Stimulated activated CD4-positive, alpha-beta T cell treated with anti-CD3 and anti-CD28 coated beads, Interleukin-15, amount 100 ng/mL, for 1 hour (primary cell): ENCODE measurements at places on chromosomes 5 and 9.

DNA sequence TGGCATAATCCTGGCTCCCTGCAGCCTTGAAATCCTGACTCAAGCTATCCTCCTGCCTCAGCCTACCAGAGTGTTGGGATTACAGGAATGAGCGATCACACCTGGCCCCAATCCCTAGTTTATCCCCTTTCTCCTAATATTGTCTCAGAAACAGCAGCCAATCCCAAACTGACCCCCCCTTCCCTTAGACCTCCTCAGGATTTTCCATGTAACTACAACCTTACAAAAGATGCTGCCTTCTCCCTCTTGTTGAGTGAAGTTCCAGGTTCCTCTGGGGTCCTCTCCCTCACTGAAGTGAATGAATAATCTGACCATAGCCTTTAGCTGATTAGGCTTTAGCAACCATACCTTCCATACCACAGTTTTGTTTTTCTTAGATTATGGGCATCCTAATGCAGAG is 25.9 kb upstream of the MSANTD3 start:
- DNase-seq: no peak

- no peak for DNase-seq
Observed at GRCh38 chr9:76419782-76420380, 25.7 kb upstream of the RFK start.

DNA sequence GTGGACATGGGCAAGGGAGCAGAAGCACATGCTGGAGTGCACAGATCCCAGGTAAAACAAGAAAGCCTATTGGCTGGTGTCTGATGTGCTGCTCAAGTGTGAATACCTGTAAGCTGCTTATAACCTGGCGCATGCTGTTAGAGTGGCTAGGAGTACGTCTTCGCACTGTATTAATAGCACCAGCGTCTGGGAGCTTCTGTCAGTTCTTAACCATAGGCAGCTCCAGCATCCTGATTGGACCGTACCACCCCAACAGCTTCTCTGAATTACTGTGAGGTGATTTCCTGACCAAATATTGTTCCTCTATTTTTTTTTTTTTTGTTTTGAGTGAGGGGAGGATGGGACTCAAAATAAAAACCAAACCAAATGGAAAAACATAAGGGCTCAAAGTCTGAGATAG is 987.6 kb downstream of the PTPRD start:
- no peak for DNase-seq

DNA sequence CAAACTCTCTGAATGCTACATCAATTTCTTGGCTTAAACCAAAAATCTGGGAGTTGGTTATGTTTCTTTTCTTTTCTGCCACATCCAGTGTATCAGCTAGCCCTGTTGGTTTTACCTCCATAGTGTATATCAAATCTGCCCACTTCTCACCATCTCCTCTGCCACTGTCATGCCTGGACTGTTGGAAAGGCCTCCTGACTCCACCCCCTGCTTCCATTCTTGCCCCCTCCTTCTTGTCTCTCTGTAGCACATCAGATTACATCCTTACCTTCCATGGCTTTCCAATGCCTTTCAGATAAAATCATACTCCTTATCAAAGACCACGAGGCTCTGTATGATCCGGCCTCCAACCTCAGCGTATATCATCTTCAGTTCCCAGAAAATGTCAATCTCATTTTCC is 35.4 kb downstream of the STXBP1 start:
- DNase-seq: no peak

- no peak for DNase-seq
Observed at GRCh38 chr5:100877274-100877673, 25.8 kb downstream of the ST8SIA4 start.

DNA sequence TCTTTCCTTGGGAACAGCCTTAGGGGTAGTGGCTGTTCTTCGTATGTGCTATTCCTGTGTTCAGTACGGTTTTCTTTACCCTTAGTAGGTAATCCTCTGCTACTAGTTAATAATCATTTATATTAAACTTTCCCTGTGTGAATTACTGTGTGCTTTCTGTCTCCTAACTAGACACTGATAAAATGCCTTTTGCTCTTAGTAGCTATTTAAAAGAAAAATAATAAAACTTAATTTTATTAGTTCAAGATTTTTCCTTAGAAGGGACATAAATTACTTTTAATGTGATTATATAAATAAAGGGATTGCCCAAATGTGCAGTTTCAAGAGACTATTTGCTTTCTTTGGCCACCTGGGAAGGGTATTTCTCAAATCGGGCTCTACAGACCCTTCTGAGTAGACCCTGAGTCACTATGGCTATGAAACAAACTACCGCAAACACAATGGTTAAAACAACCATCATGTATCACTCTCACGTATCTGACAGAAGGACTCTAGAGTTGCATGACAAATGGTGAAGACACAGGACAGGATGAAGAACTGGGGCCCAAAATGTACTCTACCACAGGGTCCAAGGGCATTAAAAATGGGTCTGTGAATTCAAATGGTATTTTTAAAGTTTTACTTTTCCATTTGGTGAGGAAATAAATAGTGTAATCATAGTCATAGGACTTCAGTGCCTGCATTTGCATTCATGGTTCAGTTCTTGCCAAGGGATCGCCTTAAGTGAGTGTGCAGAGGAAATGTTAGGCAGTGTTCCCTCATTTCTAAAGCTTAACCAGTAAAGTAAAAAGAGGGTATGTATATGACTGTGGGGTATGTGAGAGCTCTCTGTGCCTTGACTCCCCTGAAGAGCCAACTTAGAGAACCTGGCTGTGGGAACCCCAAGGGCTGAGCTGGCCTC is 97.0 kb downstream of the TSSK1B start:
- no peak for DNase-seq

DNA sequence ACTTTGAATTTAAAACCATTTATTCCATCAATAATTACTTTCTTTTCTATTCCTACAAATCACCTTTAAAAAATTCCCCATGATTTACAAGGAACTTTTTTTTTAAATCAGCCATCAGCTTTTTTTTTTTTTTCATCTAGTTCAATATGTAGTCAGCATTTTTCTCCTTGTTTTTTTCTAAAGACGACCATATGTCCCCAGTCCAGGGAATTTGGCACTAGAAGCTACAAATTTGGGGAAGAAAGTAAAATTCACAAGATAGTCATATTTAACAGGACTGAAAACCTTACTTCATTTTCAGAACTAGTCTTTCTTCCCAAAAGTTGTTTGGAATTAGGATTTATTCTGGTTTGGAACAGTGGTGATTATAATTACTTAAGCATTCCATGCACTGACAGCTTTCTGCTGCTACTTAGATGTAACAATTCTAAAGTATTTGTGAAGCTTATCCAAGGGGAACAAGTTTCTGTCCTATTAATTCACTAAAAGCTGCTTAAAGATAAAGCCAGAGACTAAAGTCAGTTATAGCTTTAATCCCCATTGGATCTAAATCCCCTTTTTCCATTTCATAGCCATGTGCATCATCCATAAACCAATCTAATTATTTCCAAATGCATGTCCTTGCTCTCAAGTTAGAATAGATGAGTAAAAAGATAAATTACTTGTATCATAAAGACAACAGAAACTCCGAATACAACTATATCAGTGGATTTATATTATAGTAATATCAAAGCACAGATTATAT is 7.4 kb upstream of the SNCAIP start:
- no peak for DNase-seq

GRCh38 chr9:4746278-4747030 is 5.5 kb upstream of the AK3 start:
- DNase-seq: no peak

- DNase-seq: no peak
Observed at GRCh38 chr9:112093147-112093869, 81.8 kb downstream of the SUSD1 start.

DNA sequence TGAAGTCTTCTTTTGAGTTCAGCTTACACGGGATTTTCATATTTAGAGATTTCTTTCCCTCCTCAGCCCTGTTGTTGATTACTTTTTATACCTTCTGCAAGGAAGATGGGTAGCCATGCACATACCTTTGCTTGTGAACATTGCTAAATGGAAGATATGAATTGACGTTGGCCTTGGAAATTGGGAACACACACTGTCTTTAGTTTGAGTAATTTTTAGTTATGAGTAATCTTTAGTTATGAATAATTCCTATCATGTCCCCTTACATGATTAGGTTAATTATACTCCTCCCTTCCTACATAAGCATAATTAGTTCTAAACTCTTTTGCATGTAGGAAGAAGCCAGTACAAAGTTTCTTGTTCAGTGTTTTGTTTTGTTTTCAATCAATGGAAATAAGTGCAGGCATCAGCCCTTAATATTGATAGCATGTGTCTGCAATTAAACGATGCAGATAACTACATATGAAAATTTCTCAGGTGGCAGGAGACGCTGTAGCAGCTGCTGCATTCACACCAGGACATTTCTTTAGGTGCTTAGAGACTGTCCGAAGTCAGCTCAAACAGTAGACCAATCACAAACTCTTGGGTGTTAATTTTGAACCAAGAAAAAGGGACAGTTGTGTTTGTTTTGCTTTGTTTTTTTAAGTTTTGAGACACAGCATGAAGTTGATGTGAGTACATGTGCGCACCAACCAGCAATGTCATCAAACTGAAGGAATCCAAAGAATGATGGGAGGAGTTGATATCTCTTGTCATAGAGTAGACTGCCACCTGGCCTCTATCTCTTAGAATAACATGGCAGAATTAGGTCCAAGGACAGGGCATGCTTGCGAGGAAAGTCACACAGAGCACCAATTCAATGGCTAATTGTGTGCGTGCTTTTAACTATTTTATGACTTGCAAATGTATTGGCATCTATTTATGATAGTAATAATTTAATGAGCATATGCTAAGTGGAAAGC is 51.4 kb downstream of the SMARCA2 start:
- DNase-seq: no peak
